ENCODE measurements at places on chromosomes 4 and X. TPM values are rescaled to one million over a fixed set of nuclear protein-coding genes. Genes with fewer than 3 reads are reported as not detected.

The AR gene
- 35.7 TPM for total RNA-seq

- H3K27me3 ChIP-seq = no peaks in the 10 kb centered on the region
- H3K36me3 ChIP-seq = no peaks in the 10 kb centered on the region
- H3K27ac ChIP-seq = no peak overlapping the region
- DNase-seq = no peak
- no peak overlapping the region for H3K4me3 ChIP-seq
These were observed 176.3 kb downstream of the OPHN1 start for GRCh38 chrX:68256990-68257389.

- H3K27me3 ChIP-seq = peaks cover 11% of the 10 kb centered on the region
- no peak for DNase-seq
- H3K4me1 ChIP-seq = no peaks in the 10 kb centered on the region
- no peak overlapping the region for H3K27ac ChIP-seq
- no peaks in the 10 kb centered on the region for H3K36me3 ChIP-seq
These were observed 2.0 kb upstream of the PDK3 start for GRCh38 chrX:24463077-24463476.

GRCh38 chr4:11537846-11538245 is 109.2 kb upstream of the HS3ST1 start:
- no peaks in the 10 kb centered on the region for H3K4me1 ChIP-seq
- H3K27ac ChIP-seq = no peak overlapping the region
- no peaks in the 10 kb centered on the region for H3K36me3 ChIP-seq
- no peak for DNase-seq
- H3K4me3 ChIP-seq = no peak overlapping the region
- H3K27me3 ChIP-seq = no peaks in the 10 kb centered on the region

The TCEAL7 gene
- total RNA-seq = 11.1 TPM

DNA sequence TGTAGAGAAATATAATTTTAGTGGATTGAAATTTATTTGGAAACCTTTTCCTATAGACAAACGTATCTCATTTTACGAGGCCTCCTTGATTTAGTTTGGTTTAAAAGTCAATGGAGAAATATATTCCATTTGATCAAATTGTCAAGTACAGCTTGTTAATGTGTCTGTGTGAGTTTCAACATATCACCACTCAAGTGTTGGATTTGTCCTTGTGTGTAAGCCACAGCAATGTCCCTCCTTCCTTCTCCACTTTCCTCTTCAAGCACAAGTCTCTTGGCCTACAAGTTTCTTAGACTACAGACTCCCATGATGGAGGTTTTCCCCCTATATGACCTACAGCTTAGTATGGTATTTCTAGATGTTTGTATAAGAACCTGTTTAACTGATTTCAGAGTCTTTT is 104.7 kb downstream of the SYNPO2 start:
- H3K27me3 ChIP-seq = no peaks in the 10 kb centered on the region
- H3K27ac ChIP-seq = no peak overlapping the region
- H3K4me3 ChIP-seq = no peak overlapping the region
- no peaks in the 10 kb centered on the region for H3K36me3 ChIP-seq
- H3K4me1 ChIP-seq = peaks cover 7% of the 10 kb centered on the region

The TCEANC gene
- 5.2 TPM for total RNA-seq

The MTNR1A gene
- total RNA-seq = not detected

DNA sequence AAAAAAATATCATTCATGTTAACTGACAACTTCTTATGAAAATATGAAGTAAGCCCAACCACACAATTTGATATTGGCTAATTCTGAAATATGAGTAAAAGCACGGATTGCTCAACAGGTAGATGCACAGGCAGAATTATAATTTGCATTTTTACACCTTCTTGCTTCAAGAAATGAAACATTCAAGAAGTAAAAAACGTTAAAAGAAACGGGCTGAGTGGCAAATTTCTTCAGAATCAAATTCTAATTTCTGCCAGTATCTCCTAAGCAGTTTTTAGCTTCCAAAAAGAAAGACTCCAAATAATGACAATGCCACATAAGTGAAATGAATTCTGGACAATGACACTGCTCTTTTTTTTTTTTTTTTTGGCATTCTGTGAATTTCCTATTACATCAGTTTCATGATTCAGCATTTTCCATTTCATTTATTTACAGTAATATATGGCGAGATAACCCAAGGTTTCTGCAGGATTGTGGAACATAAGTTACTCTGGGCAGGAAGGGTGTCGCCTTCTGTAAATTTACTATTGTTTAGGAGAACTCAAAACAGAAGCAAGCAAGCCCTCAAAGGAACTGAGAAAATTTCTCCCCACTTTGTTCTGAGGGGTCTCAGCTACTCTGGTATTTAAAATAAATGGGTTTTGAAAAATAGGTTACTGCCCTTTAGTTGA is 1.4 kb downstream of the SEL1L3 start:
- H3K36me3 ChIP-seq = no peaks in the 10 kb centered on the region
- H3K27me3 ChIP-seq = no peaks in the 10 kb centered on the region
- peak overlapping the region; percentile 75 for H3K4me3 ChIP-seq
- no peak overlapping the region for H3K27ac ChIP-seq

DNA sequence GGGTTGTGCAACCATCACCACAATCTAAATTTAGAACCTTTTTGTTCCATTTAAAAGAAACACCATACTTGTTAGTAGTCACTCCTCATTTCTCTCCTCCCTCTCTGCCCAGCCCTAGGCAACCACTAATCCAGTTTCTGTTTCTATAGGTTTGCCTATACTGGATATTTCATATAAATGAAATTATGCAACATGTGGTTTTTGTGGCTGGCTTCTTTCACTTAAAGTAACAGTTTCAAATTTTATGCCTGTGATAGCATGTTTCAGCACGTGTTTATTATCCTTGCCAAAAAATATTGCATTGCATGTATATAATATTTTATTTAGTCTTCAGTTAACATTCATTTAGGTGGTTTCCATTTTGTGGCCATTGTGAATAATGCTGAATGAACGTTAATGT is 437.6 kb downstream of the IL1RAPL1 start:
- no peaks in the 10 kb centered on the region for H3K36me3 ChIP-seq
- H3K27me3 ChIP-seq = no peaks in the 10 kb centered on the region
- no peak overlapping the region for H3K4me3 ChIP-seq
- H3K4me1 ChIP-seq = no peaks in the 10 kb centered on the region
- no peak for DNase-seq
- H3K27ac ChIP-seq = no peak overlapping the region

The UGT2B11 gene
- 4.0 TPM for total RNA-seq

The RNF150 gene
- total RNA-seq = 14.8 TPM

DNA sequence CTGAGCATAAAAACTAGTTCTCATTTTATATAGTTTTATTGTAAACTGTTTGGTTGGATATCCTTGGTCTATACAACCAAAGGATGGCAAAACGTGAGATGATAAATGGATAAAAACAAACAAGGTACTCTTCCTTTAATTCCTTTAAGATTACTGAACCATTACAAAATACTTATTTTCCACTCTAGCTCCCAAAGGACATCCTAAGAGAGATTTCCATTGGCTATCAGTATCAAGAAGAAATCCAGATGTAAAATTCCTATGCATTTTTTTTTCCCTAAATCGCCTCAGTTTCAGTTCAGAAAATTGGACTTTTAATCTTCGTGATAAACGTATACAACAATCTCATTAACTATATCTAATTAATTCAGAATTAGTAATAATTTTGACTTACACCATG is 2.3 kb downstream of the FBXL5 start:
- H3K27ac ChIP-seq = peak overlapping the region; percentile 100
- DNase-seq = no peak
- peaks cover 6% of the 10 kb centered on the region for H3K4me1 ChIP-seq
- H3K4me3 ChIP-seq = peak overlapping the region; percentile 84

Measured in breast epithelium (tissue), 4 donors.